ENCODE measurements at places on chromosomes 1 and 21.

DNA sequence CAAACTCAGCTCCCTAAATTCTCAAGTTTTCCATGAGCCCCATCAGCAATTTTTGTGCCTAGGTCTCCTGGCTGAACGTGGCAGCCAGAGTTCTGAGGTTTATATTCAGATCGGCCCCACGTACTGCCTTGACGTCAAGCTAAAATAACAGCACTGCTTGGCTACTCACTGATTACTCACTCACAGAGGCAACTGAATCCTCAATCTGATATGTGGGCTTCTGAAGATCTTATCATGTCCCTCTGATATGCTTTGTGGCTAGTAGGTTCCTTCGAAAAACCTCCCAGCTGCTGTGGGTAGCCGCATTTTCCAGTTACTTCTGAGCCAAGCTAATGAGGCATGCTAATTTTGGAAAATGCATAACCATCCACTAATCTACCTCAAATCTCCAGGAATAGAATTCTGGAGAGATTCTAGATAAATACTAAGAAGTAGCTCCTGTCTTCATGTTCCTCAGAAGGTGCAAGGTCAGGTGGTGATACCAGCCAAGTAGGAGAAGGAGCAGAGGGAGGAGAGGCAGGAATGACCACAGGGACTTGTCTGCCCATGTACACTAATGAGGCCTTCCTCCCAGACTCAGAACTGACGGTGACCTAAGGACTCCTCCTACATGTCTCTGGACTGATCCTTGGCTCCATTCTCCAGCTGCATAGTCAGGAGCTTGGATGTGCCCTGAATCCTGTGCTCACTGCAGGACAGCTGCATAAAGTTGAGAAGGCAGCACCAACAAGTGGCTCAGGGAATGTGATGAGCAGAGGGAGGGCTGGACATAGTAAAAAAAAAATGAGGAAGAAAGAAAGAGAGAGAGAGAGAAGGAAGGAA, 263.7 kb downstream of the TNR start:
- DNase-seq: no peak

DNA sequence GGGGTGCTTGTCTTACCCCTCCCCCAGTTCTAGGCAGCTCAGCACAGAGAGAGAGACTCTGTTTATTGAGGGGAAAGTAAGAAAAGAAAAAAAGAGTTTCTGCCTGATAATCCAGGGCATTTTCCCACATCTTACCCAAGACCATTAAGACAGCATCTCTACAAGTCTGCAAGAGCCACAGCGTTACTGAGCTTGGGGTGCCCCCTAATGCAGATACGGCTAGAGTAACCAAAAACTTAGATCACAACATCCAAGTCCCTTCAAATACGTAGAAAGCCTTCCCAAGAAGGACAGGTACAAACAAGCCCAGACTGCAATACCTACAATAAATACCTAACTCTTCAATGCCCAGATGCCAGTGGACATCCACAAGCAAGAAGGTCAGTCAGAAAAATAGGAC, 6.2 kb upstream of the TEX50 start:
- DNase-seq: no peak

GRCh38 chr1:108845991-108846390, 10.9 kb downstream of the AKNAD1 start:
- no peak for DNase-seq

DNA sequence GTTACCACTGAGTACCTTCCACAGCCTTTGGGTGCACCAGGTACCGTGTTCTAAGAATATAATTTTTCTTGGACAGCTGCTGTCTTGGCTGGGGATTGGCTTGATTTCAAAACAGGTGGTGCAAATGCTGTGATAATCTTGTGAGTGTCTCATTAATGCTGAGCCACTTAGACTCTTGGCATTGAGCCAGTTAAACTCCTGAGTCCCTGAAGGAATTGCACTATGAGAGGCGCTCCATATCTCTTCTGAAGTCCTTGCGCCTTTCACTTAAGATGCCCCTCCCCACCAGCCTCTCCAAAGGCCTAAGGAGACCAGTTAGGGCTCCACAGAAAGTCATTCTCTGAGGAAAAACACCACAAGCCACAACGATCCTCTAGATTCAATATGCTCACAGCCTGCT, 51.0 kb downstream of the BACH1 start:
- DNase-seq: no peak

- no peak for DNase-seq
Measured at GRCh38 chr1:159929155-159930051, 4.1 kb upstream of the TAGLN2 start.

GRCh38 chr1:205805082-205805711, 7.8 kb downstream of the SLC41A1 start:
- no peak for DNase-seq
